ENCODE measurements at places on chromosomes 6 and 20.

GRCh38 chr6:25253351-25253750 lies 25.8 kb upstream of the CARMIL1 start:
- DNase-seq = no peak

DNA sequence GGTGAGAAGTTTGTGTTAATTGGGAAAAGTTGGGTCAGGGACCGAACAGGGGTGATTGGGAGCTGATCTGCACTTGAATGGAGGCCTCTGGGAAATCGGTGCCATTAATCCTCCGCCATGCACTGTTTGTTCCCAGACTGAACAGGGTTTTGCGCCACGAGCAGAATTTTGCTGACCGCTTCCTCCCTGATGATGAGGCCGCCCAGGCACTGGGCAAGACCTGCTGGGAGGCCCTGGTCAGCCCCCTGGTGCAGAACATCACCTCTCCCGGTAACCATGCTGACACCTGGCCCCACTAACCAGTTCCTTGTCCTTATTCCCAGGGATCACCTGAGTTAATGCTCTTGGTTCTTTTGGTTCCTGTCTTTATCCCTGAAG lies 21.7 kb downstream of the CUL9 start:
- no peak for DNase-seq

GRCh38 chr6:159929819-159930218 lies 39.0 kb downstream of the MAS1 start:
- no peak for DNase-seq

DNA sequence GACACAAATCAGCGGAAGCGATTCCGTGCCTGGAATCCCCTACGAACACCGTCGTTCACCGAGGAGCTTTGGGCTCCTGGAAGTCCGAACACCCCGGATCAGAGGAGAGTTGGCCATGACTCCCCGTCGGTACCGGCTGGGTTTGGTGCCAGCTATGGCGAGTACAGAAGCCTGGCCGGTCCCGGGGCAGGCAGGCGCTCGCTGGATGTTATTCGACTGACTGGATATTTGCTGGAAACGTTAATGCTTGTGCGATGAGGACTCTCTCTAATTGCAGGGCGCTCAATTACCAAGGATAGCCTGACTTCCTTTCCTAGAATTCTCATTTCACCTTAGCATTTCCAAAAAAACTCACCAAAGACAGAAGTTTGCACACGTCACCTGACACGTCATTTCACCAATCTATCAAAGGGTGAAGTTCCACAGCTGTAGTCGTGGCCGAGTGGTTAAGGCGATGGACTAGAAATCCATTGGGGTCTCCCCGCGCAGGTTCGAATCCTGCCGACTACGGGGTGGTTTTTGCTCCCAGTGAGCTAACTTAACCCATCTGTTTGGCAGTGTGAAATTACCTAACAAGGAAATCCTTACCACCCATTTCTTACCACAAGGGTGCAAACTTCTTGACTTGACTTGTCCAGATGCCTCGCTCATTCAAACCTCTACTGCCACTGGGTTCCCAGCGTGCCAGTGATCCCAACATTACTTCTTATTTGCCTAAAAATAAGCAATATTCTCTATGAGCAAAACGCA lies 22.7 kb upstream of the ZNF184 start:
- DNase-seq = peak; percentile 74

GRCh38 chr6:1609041-1609647 lies 571 bp upstream of the FOXC1 start:
- DNase-seq = no peak

- DNase-seq = no peak
These were observed 16.8 kb upstream of the SIRPG start for GRCh38 chr20:1674361-1674760.

DNA sequence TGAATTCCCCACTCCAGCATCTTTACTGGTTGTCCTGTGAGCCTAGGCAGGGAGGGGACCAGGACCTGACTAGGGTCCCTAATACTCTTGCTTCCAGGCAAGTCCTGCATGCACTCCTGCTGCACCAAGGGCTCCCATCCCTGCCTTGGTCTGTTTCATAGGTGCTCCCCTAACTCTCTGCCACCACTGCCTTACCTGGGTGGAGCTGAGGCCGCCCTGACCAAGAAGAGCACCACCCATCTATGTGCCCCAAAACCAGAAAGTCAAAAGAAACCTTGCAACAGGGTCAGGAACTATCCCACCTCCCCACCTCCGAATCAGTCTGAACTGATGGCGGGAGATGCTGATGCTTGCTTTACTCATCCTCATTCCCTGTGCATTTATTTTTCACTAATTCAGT lies 23.6 kb downstream of the HLA-G start:
- DNase-seq = no peak

DNA sequence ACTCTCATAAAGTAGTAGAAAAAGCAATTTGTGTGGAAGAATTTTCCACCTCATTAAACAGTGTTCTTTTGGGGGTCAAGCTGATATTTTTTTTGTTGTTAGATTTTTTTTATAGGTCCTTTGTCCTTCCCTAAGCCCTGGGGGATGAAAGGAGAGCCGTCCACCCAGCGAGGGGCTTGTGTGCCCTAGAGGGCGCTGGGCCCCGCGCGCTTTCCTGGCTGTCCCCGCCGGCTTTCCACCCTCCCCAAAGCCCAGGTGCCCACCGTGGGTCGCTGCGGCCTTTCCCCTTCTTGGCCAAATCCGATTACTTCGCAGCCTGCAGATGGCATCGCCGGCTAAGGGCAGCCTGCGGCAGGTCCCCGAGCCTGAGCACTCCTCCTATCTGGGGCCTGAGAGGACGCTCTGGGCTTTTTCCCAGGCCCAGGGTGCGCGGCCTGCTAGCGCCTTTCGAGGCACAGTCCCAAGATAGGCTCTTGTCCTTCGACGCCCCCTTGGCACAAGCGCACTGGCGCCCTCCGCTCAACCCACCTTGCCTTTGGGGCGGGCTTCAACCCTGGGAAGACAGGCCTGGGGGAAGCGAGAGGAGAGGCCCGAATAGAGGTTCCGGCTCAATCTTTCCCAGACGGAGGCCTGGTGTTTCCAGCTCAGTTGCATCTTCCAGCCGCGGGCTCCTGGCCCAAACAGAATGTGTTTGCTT lies 33.6 kb downstream of the TFAP2A start:
- no peak for DNase-seq

- no peak for DNase-seq
These were observed 810.1 kb downstream of the EYS start for GRCh38 chr6:64896939-64897338.

- no peak for DNase-seq
These were observed at the start of gene RAD21L1 for GRCh38 chr20:1225783-1226654. Gene RAD21L1 (plus strand): TSS chr20:1226044. CDS start chr20:1228454, 2,410 bp downstream.

GRCh38 chr6:125183391-125183790 lies 29.8 kb downstream of the TPD52L1 start:
- DNase-seq = no peak

- no peak for DNase-seq
These were observed 43.7 kb downstream of the CCDC170 start for GRCh38 chr6:151537556-151537955.

GRCh38 chr6:170052991-170053821 lies 237.7 kb downstream of the DLL1 start:
- DNase-seq = no peak

DNA sequence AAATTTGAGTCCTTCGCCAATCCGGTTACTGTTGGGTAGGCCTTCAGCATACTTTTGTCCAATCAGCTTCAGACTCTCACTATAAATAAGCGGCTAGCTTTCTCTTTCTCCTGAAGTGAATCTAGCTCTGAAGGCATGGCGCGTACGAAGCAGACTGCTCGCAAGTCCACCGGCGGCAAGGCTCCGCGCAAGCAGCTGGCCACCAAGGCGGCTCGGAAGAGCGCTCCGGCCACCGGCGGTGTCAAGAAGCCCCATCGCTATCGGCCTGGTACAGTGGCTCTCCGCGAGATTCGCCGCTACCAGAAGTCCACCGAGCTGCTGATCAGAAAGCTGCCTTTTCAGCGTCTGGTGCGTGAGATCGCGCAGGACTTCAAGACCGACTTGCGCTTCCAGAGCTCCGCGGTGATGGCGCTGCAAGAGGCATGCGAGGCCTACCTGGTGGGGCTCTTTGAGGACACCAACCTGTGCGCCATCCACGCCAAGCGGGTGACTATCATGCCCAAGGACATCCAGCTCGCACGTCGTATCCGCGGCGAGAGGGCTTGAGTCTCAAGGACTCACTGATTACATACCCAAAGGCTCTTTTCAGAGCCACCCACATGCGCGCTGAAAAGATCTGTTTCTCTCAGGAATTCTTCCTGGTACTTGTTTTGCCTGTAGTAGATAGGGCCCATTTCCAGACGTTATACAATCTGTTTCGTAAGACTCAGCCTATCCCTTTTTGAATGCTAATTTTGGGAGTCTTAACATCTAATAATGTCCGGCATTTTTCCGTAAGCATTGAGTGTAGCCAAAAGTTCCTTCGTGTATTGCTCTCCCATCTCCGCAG lies 102.0 kb downstream of the OR2B2 start:
- DNase-seq = peak; percentile 91

DNA sequence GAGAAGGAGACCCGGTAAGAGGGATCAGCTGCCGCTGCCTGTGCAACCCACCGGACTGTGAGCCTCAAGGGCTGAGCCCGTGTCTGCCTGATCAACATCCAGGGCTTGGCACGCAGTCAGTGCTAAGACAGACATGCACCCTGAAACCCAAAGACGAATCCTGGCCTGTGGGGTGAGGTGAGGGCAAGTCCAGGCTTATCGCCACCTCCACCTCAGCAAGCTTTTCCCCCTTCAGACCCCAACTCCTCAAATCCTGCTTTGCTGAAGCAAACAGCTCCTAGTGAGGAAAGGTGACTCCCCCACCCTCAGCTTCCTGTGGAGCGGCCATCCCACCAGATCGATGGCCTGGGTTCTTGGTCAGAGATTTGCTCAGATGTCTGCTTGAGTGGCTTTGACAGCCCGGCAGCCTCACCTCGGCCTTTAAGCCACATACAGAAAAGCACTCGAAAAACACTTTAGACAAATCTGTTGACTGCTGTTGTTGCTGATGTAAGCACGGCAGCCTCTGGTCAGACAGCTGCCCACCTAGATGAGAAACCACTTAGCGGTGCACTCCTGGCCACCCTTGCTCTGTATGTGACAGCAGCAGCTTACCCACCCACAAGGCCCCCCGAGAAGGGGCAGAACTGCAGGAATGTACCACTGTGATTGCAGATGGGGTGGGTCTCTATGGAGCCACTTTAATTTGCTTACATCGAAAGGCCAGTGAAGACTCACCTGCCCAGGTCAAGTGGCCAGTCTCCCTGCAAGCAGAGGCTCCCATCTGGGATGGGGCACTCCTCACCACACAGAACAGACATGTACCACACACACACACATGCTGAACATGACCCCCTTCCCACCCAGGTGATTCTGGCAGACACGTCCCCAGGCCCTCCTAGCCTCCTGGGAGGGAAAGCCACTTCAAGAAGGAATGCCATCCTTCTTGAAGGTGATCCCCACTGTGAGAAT lies 14.8 kb downstream of the MTCH1 start:
- no peak for DNase-seq

DNA sequence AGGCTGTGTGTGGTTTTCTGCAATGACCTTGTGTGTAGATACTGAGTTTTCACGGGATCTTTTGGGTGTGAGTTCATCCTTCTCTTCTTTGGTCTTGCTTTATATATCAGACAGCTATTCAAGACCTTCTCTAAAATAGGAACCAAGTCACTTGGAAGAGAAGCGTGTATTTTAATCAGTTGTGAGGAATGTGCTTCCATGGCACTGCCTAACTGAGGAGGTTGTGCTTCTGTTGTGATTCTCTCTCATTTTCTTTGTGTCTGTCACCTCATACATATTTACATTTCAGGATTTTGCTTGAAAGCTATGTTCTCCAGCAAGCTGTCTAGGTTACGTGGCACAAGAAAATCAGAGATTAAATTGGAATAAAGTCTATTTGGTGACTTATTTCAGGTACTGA lies 428.7 kb downstream of the QKI start:
- DNase-seq = no peak

- no peak for DNase-seq
These were observed 16.3 kb downstream of the MRPL14 start for GRCh38 chr6:44110966-44111365.

DNA sequence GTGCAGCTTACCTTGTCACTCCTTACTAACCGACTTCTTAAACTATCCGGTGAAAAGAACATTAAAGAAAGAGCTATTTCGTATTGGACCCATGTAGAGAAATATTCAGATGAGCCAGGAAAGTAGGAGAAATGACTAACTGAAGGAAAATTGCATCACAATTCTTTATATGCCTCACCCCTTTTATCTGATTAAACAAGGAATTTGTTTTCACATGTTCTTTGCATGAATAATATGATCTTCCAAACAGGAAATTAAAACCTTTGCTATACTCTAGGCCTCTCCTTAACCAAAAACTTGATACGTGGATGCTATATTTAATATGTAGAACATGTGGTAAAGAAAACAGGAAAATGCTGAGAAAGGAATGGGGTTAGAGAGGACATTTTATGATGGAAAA lies 41.9 kb upstream of the LRRC1 start:
- DNase-seq = no peak

DNA sequence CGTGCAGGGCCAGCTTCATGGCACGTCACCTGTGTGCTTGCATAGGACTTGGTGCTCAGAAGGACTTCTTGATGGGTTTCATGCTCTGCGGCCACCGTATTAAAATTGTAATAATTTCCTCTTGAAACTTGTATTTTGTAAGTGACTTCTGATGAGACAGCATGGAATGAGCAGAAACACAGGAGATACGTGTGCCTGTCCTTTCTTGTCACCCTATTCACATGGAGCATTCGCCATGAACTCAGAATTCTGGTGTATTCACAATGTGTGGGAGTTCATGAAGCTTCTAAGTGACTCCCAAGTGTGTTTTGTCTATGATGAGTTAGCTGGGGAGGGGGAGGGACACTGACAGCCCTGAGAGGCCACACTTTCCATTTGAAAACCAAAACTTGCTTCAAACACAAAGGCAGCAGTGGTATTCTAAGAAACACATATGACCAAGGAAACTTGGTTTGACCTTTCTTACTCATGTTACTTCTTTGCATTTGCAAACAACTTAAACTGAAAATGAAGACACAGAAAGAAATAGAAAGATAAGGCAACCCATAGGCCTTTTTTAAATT lies 92.1 kb upstream of the NEDD9 start:
- DNase-seq = no peak

- DNase-seq = no peak
These were observed 19.5 kb upstream of the ADTRP start for GRCh38 chr6:11798096-11798495.
